Activated CD4-positive, CD25-positive, alpha-beta regulatory T cell treated with anti-CD3 and anti-CD28 coated beads, Interleukin-2, amount 50 U/mL, for 16 hours (primary cell): ENCODE measurements at places on chromosomes 7 and 10.

DNA sequence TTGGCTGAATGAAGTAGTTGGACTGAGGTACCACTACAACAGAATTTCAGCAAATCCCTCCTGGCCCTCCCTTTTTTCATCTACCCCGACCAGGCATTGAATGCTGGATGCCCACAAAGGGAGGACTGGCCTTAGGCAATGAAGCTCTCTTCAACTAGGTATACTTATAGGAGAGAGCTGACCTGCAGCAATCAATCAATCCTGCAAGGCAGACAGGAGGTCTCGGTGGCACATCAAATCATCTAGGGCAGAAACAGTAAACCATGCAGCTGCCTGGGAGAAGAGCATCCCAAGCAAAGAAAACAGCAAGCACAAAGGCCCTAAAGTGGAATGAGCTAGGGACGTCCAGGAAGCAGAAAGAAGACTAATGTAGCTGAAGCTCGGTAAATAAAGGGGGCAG is 2.4 kb upstream of the ABRAXAS2 start:
- no peak for DNase-seq

GRCh38 chr10:88107296-88108097 is 244.1 kb downstream of the PTEN start:
- DNase-seq, result no peak

DNA sequence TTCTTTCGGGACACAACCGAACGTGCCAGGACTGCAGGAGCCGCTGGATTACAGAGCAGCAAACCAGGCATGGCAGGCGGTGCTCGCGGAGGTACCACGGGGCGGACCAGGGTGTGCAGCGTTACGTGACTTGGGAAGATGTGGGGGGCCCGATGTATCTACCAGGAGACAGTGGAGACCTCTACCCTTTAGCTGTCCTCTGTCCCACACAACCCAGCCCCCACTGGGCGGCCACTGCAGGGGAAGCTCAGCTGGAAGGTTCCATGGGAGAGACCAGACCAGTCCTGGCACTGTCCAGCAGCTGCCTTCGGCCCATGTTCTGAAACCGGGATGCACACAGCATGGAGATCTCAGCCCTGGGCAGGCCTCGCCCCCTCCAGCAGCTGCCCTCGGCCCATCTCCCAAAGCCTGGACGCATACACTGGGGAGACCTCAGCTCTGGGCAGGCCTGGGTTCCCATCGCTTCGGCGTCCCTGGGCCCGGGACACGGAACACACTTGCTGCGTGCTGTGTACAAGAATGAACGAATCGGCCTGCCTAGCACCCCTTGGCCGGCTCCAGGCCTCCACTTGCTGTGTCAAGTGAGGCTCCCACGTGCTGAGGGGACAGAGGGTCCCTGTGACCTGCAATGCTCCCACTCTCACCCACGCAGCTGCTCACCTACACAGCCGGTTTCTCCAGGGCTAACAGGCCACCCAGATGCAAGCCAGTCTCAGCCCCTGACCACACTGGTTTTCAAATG is 177.4 kb downstream of the ELFN1 start:
- DNase-seq, result no peak

GRCh38 chr7:50281680-50282445 is 22.7 kb upstream of the IKZF1 start:
- no peak for DNase-seq
